Activated T-cell treated with anti-CD3 and anti-CD28 coated beads, Interleukin-2, amount 50 U/mL, for 48 hours (primary cell): ENCODE measurements at places on chromosomes 6 and 20.
A peak's percentile ranks its signal among the peaks of the same experiment; 100 is the strongest.

DNA sequence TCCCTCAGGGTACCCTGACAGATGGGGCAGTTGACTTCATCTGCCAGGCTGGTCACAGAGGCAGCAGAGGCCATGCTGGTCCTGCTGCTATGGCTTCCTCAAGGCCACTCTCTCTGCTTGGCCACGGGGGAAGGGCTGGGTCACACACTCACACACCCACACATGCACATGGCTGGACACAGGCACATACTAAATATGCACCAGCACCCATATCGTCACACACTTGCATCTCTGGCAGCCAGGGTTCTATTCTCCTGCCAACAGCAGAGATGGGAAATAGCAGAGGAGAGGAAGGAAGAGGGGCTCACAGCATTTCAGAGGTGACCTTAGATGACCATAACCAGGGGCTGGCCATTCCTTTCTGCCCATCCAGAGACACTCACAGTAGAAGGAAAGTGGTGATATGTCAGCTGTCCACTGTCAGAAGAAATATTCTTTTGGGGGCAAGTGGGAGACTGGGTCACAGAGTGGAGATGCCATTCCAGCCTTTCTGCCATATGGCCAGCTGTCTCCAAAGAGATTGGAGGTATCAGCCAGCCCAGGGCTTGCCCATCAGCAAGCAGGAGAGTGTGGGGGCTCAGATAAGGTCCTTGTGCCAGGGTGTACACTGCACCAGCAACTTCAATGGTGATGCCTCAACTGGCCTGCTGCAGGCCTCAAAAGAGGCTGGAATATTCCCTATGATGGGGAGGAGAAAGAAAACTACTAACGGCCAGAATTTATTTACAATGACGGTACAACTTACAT, at the start of gene TRIM10:
TRIM10 (minus strand) TSS at position 427 of the 747 bp plus-strand sequence; CDS start at position 74, 353 bp downstream.
- DNase-seq, result no peak

DNA sequence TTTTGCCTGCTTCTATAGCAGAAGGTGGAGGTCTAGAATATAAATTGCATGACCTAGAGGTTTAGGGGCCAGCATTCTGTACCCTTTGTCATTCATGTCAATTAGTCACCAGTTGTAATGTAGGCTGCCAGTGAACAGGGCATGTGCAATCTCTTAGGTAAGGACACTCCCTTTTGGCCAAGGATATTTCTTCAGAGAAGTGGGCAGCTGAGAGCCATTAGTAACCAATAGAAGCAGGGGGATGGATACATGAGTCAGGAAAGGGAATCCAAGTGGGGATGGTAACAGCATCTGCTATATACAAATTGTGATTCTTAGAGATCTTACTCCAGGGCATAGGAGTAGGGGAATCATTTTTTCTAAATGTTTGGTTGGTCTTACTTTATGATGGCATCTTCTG, 494.2 kb upstream of the JAG1 start:
- no peak for DNase-seq

- DNase-seq, result no peak
Observed at GRCh38 chr6:132067286-132067685, 116.1 kb upstream of the CCN2 start.

GRCh38 chr20:43667341-43668132, 623 bp downstream of the MYBL2 start:
- peak; percentile 54 for DNase-seq

DNA sequence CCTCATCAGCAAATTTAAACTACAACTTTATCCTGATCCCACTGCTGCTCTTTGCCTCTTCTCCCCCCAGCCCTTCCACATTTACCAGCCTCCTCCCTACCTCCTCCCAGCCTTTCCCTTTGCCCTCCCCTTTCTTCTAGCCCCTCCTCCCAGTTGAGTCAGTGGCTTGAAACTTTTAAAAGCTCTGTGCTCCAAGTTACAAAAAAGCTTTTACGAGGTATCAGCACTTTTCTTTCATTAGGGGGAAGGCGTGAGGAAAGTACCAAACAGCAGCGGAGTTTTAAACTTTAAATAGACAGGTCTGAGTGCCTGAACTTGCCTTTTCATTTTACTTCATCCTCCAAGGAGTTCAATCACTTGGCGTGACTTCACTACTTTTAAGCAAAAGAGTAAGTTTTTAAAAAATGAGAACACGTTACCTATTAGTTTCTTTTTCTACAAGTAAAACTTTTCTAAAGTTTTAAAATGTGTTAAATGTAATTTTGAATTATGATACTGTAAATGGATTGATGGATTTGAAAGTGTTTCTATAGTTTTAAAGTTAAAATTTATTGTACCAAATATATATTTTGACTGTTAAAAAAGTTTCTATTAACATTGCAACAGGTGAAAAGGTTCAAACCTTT, at the start of gene GJA1:
GJA1 (plus strand) TSS at position 203 of the 626 bp plus-strand sequence. CDS start 11,202 bp downstream, outside the sequence.
- DNase-seq, result no peak

DNA sequence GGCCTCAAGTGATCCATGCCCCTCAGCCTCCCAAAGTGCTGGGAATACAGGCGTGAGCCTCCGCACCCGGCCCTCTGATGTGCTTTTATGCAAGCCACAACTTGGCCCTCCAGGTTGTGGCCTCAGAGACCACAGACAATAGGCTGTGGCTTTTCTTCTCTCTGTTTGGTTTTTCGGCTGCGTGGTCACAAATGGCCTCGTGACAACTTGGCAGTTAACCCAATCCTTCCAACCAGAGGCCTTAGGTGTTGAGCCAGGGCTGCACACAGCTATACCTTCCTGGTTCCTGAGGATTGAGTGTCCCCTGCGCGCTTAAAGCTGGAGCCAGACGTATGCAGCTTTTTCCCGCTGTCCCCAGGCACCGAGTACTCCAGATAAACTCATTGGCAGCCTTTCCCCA, 6.3 kb upstream of the TGM3 start:
- DNase-seq, result no peak

- DNase-seq, result peak; percentile 54
Observed at GRCh38 chr20:32527447-32528055, 57.6 kb downstream of the NOL4L start.

DNA sequence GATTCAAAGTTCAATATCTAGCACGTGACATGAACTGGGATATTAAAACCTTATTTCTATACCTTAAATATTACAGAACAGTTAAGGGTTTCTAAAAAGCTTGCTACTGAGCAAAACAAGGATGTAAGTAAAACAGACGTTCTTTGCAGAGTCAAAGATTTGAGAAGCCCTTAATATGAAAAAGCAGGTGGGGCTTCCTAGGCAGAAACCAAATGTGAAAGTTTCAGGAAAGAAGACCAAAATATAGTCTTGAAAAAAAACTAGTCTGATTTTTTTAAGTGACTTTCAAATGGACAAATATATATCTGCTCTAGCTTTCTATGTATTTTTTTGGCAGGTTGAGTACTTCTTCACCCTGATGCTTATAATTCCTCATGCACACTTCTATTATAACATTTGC, 63.2 kb downstream of the TNFRSF21 start:
- DNase-seq, result no peak

DNA sequence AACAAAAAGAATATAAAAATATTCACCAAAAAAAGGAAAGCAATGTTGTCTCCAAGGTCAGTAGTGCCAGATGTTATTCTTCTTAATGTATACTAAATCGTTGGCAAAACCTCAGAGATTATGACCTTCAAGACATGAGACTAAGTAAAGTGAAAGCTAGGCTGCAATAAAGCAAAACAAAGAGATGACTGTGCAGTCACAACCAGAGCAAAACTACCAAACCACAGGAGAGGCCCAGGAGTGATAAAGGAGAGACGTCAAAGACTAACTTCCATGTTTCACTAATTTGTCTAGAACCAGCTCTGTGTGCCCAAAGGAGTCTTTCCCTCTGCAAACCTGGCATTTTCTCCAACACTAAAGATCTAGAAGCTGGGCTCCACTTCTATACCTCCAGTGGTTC, 155.9 kb upstream of the POU3F2 start:
- DNase-seq, result no peak

- DNase-seq, result no peak
Observed at GRCh38 chr6:161265975-161266374, 7.9 kb downstream of the AGPAT4 start.

- no peak for DNase-seq
Observed at GRCh38 chr20:47315339-47316056, 41.0 kb downstream of the ZMYND8 start.

DNA sequence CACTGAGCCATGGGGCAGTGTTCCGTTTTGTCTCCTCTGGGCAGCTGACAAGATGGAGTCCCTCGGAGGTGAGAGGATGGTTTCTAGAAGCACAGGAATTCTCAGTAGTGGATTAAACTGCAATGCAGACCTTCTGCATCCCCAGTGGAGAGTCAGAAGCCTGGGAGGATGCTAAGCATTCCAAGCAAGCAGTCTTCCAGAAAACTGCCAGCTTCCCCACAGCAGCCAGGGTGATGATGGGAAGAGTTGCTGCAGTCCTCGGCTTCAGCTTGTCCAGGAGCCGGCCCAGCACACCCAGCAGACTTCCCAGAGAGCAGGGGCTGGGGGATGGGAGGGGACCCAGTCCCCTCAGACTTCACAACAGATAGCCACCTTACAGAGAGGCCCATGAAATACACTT, 163.6 kb downstream of the LY86 start:
- no peak for DNase-seq

- DNase-seq, result no peak
Observed at GRCh38 chr20:33160681-33161080, 7.3 kb upstream of the BPIFA2 start.

DNA sequence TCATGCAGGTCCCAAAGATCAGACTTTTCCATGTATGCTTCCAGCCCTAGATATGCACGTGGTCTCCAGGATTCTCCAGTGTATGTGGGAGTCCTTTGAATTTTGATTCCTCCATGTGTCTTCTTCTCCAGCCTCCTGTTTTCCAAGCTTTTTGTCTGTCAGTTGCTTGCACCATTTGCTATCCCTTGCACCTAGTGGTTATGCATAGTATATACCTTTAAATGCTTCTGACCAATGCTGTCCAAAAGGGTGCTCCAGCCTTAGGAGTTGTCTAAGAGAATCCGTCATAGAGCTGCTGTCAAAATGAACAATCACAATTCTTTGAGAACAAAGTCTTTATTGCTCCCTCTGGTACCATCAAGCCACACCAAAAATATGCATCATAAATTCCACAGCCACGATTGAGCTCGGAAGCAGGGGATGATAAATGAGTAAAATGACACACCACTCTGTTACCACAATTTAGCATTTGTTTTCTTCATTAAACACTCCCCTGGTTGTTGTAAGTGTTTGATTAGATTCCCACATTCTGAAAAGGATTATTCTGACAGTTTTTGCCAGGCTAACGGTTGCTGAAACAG, 706.2 kb upstream of the GJE1 start:
- no peak for DNase-seq

GRCh38 chr6:167794161-167795157, 32.3 kb upstream of the AFDN start:
- DNase-seq, result no peak

DNA sequence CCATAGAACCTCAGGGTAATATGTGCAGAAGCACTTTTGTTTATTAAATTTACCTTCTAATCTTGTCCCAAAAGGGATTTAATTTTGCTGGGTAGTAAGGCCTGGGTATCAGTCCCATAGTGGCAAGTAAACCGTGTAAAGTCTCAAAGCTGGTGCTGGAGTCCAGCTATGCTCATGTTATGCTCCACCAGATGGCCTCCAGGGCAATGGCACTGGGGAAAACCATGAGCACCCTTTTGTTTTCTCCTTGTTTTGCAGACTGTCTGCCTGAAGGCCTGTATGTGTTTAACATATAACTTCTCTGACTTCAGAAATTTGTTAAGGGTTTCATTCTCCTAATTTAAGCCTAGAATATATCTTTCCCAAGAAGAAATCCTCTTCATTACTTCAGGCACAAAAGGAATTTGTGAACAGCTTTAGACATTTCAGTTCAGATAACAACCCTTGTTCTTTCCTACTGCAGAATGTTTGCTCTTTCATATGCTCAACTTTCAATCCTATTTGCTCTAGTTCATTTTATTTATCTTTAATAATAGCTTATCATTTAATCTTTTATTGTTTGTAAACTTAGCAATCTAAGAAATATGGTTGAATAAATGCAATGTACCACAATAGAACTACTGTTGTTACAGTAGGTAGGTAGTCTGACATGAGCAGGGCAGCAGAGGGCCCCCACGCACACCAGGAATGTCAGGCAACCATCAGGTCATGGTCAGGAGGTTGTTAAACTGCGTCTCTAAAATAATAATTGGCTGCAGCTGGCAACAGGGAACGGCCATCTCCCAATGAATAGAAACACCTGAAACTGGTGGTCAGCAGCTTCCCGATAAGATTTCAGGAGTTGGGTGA, 162.8 kb downstream of the TENT5A start:
- DNase-seq, result no peak

DNA sequence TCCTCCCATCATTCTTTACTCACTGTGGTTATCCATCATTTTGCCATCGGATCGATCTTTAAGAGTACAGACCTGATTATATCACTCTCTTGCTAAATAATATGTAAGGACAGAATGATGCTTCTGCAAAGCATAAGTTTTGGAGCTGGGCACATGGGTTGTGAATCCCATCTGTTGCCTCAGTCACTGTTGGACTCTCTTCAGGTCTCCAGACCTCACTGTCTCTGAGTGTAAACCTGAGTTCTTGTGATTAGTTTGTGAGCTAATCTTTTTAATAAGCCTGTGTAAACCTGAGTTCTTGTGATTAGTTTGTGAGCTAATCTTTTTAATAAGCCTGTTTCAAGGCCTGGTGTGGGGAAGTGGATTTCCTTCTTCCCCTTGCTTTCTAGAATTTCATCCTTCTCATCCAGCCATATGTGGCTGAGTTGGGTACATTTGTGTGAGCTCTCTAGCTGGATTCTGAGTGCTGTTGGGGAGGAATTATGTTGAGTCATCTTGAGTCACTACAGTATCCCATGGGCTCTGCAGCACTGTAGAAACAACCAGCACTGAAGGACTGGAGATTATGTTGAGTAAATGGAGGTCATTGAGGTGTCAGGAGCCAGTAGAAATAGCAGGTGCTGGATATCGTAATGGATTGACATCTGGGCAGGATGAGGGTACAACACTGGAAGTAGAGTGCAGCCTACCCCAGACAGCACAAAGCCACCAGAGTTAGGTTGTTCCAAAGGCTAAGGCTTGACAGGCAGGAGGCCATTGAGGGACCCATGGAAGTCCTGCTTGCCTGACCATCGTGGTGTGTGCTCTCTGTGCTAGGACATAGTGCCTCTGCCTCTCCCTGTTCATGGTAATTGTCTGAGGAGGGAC, 52.4 kb downstream of the SCAND1 start:
- DNase-seq, result no peak

DNA sequence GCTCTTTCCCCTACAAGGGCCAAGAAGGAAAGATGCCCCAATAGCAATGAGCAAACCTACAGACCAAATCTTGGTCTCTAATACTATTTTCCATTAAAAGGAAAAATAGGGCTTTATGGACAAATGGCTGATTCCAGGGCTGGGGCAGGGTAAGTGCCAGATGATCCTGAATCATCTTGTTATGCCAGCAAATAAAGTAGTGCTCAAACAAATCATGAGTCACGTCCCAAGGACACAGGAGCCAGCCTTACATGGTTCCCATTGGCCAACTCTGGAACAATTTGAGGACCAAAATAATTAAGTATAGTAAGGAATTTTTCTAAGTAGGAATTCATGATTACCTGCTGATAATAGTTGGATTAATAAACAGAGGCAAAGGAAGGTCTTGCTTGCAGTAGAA, 53.2 kb upstream of the NKX2-4 start:
- no peak for DNase-seq

- DNase-seq, result no peak
Observed at GRCh38 chr20:24337069-24337468, 132.4 kb upstream of the SYNDIG1 start.

- peak; percentile 39 for DNase-seq
Observed at GRCh38 chr20:46057856-46058598, 29.0 kb downstream of the SLC12A5 start.

GRCh38 chr6:137471986-137472385, 22.2 kb downstream of the OLIG3 start:
- no peak for DNase-seq

- DNase-seq, result no peak
Observed at GRCh38 chr20:63284544-63284949, 8.4 kb upstream of the COL20A1 start.
